ENCODE measurements at places on chromosomes 6 and 20.

GRCh38 chr6:123529843-123530242 is 106.9 kb downstream of the TRDN start:
- no peak for DNase-seq

DNA sequence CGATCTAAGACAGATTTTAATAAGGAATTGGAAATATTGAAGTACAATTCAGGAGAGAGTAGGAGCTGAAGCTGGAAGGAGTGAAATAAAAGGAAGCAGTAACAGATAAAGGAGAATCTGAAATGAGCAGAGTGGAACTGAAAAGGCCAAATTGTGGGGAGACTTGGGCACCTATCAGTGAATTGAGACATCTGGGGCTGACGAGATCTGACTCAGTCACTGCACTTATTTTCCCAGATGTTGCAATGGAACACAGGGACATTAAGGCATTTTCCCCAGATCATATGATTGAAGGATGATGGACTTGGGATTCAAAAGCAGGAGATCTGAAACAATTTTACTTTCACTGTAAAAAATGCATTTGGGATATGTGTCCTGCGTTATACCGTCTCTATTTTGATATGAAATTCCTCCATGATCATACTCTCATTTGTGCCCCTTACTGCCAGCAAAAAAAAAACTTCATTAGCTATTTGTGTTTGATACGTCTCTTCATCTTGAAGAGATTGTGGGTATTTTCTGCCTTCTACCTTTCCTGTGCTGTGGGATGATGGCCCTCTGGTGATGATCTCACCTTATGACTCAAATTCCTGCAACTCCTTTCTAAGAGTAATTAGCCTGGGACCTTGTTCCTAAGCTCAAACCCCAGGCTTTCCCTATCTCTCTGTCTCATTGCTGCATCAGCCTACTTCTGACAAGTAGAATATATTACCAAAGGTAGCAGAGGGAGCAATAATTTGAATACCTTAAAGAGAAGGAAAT is 278.5 kb upstream of the MAN1A1 start:
- no peak for DNase-seq

DNA sequence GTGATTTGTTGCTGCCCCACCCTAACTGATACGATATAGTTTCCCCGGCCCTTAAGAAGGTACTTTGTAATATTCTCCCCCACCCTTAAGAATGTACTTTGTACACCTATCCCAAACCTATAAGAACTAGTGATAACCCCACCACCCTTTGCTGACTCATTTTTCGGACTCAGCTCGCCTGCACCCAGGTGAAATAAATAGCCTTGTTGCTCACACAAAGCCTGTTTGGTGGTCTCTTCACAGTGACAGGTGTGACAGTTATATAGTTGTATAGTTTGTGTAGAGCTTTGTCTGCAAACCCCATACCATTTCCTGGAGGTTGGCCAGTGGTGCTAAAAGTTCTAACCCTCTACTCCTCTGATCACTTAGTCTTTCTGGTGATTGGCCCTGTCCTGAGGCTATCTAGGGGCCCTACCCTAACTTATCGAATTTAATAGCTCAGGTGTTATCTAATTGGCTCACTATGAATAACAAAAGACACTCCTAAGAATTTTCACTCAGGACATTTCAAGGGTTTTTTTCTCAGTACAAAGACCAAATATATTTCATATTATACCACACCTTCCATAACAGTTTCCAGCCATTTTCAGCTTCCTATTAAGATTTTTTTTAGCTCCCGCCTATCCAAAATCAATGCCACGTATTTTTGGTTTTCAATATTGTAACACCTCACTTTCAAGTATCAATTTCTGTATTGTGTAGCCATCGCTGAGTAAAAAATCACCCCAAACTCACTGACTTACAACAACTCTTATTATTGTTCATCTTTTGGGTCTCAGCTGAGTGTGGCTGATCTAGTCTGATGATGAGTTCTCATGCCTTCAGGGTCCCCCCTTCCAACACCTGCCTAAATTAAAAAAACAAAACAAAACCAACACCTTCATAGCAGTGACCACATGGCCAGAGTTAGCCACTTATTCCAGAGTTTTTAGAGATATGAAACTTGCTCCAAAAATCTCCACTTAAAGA is 9.8 kb upstream of the BTN1A1 start:
- DNase-seq = no peak

- no peak for DNase-seq
Observed at GRCh38 chr6:92147246-92147645, 1272.1 kb downstream of the EPHA7 start.

DNA sequence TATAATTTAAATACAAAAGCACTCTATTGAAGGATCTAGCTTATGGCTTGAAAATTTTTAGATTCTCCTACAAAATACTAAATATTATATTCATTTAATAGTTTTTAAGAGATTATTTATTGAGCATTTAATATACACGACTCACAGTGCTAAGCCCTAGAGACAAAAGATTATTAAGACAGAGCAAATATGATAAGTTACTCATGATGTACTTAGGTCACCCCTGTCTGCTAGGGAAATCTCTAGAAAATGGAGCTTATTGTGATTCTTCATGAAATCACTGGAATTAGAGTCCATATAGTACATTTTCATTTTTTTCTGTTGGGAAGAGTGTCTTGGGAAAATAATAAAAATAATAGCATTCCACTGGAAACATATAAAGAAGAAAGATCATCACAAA is 37.8 kb downstream of the BEND6 start:
- no peak for DNase-seq

DNA sequence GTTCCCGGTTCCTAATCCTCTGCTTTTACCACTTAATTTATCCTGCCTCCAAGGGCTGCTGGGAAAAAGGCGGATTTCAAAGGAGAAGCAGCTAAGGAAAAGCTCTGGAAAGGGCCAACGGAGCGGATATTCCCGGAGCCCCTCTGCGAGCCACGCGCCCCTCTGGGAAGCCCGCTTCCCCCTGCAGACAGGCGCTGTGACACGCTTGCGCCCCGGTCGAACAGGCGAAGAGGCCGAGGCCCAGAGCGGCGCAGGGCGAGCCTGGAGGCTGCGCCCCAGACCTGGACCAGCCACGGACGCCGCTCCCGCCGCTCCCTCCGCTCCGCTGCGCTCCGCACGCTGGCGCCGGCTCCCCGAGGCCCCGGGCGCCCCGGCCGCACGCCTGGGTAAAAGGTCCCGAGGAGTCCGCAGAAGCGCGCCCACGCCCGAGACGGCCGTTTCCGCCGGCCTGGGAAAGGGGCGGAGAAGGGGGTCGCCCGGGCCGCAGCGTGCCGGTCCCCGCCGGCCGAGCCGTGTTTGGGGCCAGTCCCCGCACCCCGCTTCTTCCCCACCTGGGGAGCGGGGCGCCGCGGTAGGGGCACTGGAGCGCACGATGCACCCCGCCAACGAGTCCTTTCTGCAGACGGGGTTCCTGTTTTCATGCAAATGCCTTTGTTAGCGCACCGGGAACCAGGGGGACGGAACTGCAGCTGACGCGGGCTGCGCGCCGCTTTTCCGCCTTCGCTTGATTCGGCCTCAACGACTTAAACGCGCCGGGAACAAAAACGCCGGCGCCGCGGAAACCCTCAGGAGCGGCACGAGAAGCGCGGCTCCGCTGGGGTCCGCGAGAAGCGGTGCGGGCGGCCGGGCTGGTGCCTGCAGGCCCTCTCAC is 91.9 kb upstream of the SIRPA start:
- peak; percentile 47 for DNase-seq

DNA sequence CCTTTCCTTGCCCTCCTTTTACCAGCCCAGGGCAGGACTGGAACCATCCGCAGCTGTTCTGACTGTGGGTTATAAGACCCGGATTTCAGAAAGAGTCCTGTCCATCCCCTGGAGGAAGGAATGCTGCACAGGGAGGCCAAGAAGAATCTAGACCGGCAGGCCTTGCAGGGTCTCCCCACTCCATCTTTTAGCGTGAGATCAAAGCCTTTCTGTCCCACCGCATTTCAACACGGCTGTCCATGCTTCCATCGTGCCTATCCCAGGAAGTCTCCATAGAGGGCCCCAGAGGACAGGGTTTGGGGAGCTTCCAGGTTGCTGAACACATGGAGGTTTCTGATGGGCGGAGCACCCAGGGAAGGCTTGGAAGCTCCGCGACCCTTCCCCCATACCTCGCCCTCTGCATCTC is 79.3 kb upstream of the AGPAT4 start:
- DNase-seq = no peak
